Jurkat, Clone E6-1 (cell line): ENCODE measurements at places on chromosomes 6 and 20.

DNA sequence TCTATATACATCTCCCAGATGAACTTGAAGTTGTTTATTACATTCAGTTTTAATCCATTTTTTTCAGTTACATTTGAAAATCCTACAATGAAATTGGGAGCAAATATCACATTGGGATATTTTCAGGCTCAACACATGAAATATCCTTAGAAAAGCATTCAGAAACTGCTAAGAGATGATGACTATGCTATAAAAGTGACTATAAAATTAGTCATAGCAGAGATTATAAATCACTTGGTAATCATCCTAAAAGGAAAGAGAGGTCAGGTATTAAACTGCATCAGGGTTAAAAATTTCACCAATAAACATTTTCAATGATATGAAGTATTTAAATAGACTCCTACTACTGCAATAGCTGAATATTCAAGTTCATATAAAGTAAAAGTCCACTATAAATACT is 987.7 kb downstream of the GRIK2 start:
- DNase-seq, result no peak

- no peak for DNase-seq
These were observed 53.7 kb downstream of the E2F3 start for GRCh38 chr6:20455251-20455940.

- no peak for DNase-seq
These were observed 7.0 kb downstream of the MICAL1 start for GRCh38 chr6:109448615-109449014.

DNA sequence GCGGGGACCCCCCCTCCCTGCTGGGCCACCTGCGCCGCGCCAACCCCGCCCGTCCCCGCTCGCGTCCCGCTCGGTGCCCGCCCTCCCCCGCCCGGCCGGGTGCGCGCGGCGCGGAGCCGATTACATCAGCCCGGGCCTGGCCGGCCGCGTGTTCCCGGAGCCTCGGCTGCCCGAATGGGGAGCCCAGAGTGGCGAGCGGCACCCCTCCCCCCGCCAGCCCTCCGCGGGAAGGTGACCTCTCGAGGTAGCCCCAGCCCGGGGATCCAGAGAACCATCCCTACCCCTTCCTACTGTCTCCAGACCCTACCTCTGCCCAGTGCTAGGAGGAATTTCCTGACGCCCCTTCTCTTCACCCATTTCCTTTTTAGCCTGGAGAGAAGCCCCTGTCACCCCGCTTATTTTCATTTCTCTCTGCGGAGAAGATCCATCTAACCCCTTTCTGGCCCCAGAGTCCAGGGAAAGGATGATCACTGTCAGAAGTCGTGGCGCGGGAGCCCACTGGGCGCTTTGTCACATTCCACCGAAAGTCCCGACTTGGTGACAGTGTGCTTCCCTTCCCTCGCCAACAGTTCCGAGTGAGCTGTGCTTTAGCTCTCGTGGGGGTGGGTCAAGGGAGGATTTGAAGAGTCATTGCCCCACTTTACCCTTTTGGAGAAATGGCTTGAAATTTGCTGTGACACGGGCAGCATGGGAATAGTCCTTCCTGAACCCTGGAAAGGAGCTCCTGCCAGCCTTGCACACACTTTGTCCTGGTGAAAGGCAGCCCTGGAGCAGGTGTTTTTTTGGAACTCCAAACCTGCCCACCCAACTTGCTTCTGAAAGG is 2.1 kb downstream of the VEGFA start:
- DNase-seq, result no peak

DNA sequence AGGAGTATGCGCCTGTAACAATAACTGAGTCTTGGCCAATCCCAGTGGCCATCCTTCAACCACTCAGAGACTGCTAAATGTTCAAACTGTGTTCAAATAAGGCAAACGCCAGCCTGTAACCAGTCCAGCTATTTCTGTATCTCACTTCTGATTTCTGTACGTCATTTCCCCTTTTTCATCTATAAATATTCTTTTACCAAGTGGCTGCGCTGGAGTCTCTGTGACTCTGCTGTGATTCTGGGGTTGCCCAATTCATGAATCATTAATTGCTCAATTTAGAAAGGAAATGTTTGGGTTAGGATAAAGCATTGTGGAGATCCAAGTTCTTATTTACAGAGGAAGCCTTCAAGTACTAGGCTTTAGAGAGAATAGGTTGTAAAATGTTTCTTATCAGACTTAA is 89.8 kb upstream of the UST start:
- DNase-seq, result no peak

- DNase-seq, result no peak
These were observed 74.2 kb downstream of the TOX2 start for GRCh38 chr20:43988867-43989266.
